Central memory CD4-positive, alpha-beta T cell (primary cell): ENCODE measurements at places on chromosomes 5 and 9.

- DNase-seq = no peak
Observed at GRCh38 chr5:132299917-132300316, 5.7 kb downstream of the SLC22A4 start.

DNA sequence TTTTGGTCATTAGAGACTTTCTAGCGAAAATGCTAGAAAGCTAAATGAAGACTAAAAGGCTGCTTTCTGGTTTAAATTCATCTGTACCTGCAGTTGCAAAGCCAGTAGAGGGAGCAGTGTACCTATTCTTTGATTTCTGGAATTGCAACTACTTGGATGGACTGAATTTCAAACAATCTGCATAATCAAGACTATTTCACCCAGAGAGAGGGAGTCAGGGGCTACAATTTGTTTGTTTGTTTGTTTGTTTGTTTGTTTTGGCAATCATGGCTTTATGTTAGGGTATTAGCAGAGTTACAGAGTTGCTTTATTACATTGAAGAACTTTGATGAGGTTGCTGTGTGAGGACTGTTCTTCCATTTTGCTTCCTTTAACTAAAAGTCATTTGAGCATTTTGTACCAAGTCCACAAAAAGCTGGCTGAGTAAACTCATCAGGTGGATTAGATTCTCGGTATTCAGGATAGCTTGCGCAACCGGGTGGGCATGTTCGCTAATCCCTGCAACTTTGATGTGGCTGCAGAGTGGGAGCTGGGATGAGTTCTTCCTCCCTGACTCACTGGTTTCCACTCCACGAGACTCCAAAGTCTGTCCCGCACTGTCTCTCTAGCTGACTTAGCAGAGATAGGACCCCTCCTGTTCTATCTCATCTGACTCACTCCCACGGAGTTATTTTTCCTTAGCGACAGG lies 80.0 kb upstream of the TUT7 start:
- peak; percentile 16 for DNase-seq

- no peak for DNase-seq
Observed at GRCh38 chr5:77282337-77283027, 72.0 kb downstream of the PDE8B start.

DNA sequence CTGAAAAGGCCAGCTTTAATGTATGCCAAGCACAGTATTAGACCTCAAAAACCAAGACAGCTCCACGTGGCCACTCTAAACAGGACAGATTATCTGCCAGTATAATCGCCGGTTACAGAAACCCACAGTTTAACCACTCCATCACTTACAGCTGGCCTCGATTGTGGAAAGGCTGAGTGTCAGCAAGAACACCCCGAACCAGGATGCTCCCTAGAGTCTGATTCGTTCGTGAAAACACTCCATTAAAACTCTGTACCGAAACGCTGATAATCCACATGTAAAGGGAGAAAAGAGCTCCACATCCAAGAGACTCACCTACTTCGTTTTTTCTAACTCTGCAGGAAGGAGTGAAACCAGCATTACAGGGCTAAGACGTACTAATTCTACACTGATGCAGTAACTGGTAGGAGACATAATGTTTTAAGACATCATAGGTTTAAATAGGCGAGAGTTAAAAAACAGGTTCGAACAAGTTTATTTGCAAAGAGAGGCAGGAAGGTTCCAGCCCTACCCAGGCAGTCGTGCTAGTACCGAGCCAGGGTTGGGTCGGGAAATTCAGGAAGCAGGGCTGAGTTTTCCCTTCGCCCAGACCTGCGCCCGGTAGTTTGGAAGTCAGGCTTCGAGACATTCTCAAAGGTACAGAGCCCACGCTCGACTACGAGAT lies 949 bp downstream of the SERINC5 start:
- DNase-seq = peak; percentile 42

- DNase-seq = no peak
Observed at GRCh38 chr5:137037848-137038247, 461.3 kb downstream of the SPOCK1 start.

GRCh38 chr5:114335391-114335790 lies 26.5 kb upstream of the KCNN2 start:
- DNase-seq = no peak

DNA sequence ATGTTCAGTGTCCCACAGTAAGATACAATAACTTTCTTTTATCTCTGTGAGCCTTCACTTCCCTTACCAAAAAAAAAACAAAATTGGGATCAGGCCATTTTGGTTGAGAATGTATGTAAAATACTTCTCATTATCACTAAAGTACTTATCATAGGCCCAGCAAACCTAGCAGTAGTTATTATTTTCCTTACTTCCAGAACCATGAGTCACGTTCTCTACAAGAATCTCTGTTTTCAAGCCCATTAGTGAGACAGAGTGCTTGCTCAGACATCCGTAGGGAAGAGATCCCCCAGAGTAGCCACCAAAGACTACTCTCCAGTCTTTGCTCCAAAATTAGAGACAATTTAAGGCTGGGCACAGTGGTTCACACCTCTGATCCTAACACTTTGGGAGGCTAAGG lies 103.9 kb upstream of the NR5A1 start:
- DNase-seq = no peak

- DNase-seq = no peak
Observed at GRCh38 chr9:126698251-126698650, 84.5 kb downstream of the LMX1B start.

GRCh38 chr5:112574536-112574935 lies 155.5 kb upstream of the EPB41L4A start:
- no peak for DNase-seq

DNA sequence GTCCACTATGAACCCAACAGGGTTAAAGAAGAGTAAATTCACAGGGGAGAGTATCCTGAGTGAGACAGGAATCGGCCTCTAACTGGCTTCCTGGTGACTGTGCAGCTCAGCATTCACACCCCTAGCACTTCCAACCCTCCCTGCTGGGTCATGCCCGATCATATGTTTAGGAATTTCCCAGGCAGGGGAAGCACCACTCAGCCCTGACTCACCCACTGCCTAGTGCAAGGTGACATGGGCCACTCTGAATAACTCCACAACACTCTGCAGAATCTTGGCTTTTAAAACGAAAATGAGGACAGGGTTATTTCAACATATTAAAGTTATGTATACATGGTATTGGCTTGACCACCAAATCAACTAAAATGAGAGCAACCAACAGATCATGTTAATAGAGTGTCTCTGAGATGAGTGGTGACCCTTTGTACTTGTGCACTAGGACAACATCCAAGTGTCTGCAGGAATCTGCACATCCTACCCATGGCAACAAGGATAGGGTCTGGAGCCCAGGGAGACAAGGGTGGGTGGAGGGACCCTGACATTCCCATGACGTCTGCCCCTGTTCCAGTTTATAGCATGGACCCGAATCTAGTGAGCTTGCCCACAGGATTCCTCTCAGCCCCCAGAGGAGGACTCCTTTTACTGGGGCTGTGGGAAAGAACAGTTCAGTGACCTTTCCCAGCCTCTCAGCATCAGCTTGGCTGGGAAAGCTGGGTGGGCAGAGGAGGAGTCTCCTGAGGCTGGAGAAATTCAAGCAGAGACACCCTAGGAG lies 485.8 kb downstream of the SEMA5A start:
- no peak for DNase-seq

- DNase-seq = no peak
Observed at GRCh38 chr5:95967236-95967635, 5.6 kb upstream of the ELL2 start.

- no peak for DNase-seq
Observed at GRCh38 chr5:157290981-157291711, 25.2 kb downstream of the CYFIP2 start.

GRCh38 chr9:15136646-15137045 lies 170.4 kb downstream of the TTC39B start:
- no peak for DNase-seq

GRCh38 chr5:74199436-74200210 lies 440.9 kb downstream of the ENC1 start:
- DNase-seq = no peak

- no peak for DNase-seq
Observed at GRCh38 chr5:170126626-170127025, 20.9 kb downstream of the FOXI1 start.

DNA sequence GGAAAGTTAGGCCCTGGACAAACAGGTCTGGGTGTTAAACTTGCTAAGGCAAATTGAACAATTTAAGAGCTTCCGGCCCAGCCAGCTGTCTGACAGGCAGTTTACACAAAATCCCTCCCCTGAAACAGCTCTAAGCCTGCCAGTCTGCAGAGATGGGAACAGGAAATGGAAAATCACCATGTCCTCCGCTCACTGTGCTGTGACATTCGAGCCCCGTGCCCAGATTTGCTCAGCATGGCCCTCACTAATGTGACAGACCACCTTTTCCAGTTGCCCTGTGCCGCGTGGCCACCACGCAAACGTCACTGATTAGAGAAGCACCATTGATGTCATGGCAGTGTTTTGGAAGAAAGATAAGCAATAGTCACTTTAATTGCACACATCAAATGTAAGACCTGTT lies 41.0 kb downstream of the CCNJL start:
- no peak for DNase-seq

- DNase-seq = no peak
Observed at GRCh38 chr5:114678778-114679177, 316.9 kb downstream of the KCNN2 start.

GRCh38 chr9:88084357-88085183 lies 53.7 kb downstream of the SPATA31C2 start:
- DNase-seq = no peak

- no peak for DNase-seq
Observed at GRCh38 chr9:134054891-134055811, 12.7 kb downstream of the BRD3 start.

DNA sequence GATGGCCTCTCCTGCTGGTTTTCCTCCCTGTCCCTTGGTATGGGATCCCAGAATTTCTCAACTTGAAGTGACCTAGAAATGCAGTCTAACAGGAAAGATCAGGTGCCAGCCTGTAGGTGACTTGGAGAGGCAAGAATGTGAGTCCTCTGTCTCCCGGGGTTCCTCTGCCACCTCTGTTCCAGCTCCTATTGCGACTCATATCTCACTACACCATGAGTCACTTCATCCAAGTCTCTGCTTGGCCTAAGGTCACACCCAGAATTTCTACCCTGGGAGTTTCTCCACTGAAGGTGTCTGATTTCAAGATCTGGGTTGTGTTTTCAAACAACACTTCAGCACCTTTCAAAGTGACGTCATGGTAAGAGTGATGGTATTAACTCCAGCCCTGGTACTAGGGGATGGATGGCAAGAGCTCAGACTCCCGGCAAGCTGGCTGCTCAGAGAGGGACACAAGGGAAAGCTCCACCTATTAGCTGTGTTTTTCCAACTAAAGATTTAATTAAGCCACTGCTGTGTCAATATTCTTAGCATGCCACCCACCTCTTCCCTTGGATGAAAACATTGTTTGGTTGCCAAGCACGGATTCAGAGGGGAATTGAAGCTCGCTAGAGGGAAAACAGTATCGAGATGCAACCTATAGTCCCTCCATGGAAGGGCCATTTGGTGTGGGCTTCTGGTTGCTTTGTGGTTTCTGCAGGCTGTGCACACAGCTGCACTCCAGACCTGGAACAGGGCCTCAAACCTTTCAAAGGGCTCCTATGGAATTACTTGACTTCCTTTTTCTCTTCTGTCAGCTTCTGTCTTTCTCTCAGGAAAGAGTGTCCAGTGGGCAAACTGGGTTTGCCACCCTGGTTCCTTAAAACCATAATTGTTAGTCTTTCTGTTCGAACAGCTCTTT lies 205.7 kb downstream of the GAS1 start:
- DNase-seq = no peak

- no peak for DNase-seq
Observed at GRCh38 chr5:172223901-172224873, 30.2 kb downstream of the EFCAB9 start.

- DNase-seq = no peak
Observed at GRCh38 chr5:96745844-96746531, 61.8 kb downstream of the ERAP1 start.

GRCh38 chr5:154514331-154514730 lies 36.3 kb upstream of the HAND1 start:
- no peak for DNase-seq

DNA sequence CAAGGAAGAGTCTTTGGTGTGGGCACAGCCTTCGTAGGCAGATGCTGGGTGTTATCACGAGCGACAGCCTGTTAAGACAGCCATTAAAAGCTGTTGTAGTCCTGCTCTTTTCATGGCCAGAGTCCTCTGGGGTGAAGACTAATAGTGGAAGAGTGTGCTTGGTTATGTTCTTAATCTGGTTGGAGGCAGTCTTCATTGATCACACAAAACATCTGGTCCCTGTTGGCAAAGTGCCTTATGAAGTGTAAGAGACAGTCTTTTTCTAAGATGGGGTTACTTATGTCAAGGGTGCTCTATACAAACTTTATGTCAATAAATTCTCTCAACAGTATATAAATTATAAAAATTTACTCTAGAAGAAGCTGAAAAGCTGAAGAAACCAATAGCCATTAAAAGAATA lies 280.4 kb downstream of the CAAP1 start:
- DNase-seq = no peak

DNA sequence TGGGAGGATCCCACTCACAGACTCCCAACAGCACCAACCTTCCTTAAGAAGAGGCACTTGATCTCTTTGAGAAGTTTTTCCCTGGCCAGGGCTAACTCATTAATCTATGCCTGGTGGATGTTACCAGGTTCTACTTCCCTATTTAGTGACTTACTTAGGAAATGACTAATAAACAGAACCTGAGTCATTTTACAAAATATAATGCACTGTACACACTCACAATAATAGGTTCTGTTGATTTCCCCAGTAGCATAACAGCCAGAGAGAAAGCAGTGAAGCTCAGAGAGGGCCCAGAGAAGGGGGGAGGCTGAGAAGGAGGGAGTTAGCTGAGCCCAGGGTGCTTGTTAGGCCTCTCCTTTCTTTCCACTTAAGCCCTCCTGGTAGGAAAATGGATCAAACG lies 27.1 kb downstream of the FRMD3 start:
- no peak for DNase-seq

DNA sequence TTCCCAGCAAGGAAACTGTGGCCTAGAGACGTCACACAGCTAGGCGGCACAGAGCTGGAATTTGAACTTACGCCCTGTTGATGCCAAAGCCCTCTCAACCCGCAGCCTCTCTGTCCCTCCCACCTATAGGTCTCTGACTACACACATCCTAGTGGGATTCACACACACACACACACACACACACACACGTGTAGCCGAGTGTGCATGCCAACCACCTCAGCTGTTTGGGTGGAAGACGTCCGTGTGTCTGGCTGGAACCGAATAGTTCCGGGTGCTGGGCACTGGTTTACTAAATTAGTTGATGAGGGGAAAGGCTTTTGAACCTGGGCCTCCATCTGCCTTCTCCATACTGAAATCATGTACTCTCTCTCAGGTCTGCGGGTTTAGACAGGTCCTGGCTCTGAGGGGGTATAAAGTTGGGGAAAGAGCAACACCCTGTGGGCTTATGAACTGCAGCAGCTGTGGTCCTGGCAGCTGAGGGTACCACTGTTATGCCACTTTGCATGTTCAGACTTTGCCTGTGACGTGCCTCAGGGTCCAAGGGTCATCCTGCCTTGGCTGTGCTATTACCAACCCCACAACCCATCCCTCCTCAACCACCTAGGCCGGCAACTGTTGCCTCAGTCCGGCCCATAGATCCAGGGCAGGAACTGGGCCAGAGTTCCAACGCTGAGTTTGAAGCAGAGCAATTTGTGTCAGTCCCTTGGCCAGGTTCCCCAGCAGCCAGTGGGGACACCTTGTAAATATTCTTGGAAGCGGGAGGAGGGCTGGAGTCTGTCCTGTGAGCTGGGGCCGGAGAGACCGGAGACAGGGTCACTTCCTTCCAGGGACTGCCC lies 50.5 kb downstream of the PSD2 start:
- no peak for DNase-seq

- no peak for DNase-seq
Observed at GRCh38 chr5:172497591-172498255, 43.4 kb upstream of the SH3PXD2B start.

GRCh38 chr9:97978371-97979130 lies 4.6 kb upstream of the ANP32B start:
- no peak for DNase-seq
